ENCODE measurements at places on chromosomes 4 and X.

GRCh38 chrX:33974676-33975075 is 157.4 kb downstream of the FAM47A start:
- no peak for DNase-seq

DNA sequence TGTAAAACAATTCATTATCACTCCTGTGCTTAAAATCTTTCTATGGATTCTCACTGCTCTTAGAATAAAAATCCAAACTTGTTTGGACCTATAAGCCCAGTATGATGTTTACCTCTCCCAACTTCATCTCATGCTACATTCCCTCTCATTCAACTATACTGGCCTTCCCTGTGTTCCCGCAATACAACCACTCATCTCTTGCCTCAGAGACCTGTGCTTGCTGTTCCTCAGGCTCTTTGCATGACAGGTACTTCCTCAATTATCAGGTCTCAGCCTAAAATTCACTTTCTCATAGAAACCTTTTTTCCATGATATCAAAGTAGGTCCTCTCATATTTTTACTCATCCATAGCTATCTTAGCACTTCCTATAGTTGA is 71.7 kb downstream of the ENOX2 start:
- DNase-seq: no peak

- no peak for DNase-seq
These were observed 6.5 kb upstream of the SHISA3 start for GRCh38 chr4:42390622-42391354.

DNA sequence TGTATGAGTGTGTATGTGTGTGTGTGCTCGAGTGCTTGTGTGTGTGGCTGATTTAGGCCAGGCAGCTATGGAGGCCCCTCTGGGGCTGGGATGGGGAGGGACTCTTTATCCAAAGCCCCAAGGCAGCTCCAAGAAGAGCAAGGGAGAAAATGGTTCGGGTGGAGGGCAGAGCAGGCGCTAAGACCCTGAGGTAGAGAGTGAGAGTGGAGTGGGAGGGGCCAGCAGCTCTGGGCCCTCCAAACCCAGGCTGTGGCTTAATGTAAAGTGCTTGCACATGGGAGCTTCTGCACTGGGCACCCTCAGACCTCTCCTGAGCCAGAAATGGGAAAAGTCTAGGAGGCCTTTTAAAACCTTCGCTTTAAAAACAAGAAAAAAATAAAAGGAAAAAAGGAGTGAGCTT is 233.5 kb upstream of the PSAPL1 start:
- no peak for DNase-seq

- no peak for DNase-seq
These were observed 37.0 kb downstream of the HTRA3 start for GRCh38 chr4:8306511-8307021.

- DNase-seq: no peak
These were observed 15.8 kb upstream of the IL21 start for GRCh38 chr4:122636697-122637096.

DNA sequence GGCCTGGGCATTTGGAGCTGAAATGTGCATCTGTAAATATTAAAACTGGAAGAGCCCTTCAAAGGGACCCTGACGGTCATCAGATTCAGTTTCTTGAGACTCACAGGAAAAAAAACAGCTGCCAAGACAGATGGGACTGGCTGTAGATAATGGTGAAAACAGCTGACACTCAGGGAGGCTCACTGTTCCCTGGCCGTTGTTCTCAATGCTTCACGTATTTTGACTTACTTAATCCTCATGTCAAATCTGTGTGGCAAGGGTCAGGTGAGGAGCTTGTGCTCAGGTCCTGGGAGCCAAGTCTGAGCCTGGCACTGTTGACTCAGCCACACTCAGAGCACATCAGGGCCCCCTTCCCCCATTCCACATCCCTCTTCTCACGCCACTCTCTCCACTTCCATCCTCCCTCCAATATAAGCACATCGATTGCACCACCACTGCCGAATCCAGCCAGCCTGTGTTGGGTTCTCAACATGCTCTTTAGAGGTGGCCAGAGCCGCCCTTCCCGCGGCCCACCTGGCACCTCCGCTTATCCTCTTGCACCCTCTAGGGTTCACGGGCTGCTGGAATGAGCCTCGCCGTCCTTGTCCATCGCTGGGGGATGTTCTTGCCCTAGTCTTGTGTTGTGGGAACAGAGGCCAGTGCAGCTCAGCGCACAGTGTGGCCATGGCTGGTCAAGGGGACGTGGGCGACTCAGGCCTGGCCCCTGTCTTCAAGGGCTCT is 40.1 kb downstream of the EVC start:
- peak; percentile 69 for DNase-seq

- no peak for DNase-seq
These were observed 20.7 kb upstream of the CTSO start for GRCh38 chr4:155974476-155974749.

DNA sequence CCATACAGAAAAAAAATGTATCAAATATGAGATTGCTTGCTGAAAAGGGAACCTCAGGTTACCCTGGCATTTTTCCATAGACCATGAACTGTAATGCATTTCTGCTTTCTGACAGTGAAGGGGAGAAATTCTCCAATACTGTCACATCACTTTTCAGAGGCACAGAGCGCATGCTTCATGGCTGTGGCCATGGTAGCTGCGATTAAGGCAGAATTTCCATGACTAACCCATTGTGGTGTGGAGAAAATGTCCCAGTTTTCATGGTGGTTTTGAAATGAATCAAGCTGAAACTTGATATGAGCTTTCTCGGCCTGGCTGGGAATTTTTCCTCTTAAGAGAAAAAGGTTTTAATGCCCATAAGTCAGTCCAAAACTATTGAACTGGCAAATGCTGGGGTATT is 39.5 kb upstream of the MAP3K15 start:
- DNase-seq: no peak

Measured in brain pericyte (primary cell).